ENCODE measurements at places on chromosomes 1 and 21.

- DNase-seq = no peak
Measured at GRCh38 chr1:208174731-208175507, 69.3 kb downstream of the PLXNA2 start.

DNA sequence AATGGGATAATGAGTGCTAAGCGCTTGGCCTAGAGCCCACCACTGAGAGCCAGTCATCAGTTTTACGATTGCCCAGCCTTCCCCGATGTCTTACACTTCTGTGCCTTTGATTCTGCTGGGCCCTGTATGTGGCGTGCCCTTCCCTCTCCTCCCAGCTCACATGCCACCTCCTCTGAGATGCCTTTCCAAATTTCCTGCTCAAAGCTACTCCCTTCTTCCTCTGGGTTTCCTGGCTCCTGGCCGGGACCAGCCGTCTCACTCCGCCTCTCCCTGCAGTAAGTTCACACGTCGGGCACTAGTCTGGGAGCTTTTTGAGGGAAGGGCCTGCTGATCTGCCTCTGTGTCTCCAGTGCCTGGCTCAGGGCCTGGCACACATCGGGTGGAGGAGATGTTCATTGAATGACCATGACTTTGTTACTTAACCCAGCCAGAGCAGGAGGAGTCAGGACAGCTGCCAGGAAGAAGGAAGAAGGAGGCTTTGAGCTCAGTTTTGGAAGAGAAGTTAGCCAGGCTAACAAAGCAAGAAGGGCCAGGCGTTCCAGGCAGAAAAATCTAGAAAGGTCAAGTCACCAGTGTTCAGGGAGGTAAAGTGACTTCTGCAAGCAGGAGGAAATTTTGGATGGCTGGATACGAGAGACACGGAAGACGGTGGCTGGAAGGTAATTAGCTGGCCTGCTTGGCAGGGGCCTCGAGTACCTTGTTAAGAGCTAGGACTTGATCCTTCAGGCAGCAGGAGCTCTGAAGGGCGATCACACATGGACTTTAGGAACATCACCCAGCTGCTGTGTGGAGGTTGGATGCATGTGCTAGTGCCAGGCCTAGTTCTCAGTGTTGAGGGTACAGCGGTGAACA, 63.6 kb downstream of the EPHB2 start:
- no peak for DNase-seq

DNA sequence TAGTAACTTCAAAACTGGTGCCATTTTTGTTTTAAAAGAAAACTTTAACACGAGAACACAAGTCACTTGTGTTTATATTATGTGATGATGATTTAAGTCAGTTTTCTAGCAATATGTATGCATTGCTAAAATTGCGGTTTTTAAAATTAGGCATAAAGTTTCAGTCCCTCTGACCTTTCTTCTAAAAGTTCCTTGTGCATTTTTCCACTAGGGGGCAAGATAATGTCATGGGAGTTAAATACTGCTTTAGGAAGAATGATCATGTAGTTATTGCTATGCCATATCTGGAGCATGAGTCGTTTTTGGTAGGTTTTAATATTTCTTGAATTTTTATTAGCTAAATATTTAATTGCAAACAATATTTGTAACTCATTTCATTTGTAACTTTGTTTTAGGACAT, 10.7 kb downstream of the CDC7 start:
- no peak for DNase-seq

GRCh38 chr1:116740746-116741145, 13.5 kb upstream of the CD2 start:
- DNase-seq = no peak

DNA sequence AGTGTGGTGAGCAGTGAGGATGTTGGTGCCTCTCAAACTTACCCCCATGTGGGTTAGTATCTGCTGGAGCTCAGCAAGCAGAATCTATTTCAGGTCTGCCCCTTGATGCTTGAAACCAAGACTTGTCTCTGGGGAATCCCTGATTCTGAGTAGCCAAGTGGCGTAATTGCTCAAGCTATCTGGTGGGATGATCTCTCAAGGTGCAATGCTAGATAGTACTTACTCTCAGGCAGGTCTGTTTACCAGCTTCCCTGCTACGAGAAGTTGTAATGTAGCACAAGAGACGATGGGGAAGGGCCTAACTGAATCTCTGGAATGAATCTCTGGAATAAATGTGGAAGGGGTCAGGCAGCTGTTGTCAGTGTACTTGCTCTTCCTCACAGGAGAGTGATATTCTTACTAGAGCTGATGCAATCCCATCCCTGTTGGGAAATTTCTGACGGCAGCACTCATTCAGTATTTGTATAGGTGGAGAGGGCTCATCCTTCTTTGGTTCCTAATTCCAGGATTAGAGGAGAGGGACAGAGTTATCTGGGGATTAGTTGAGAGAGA, 65.4 kb downstream of the MACF1 start:
- DNase-seq = no peak

DNA sequence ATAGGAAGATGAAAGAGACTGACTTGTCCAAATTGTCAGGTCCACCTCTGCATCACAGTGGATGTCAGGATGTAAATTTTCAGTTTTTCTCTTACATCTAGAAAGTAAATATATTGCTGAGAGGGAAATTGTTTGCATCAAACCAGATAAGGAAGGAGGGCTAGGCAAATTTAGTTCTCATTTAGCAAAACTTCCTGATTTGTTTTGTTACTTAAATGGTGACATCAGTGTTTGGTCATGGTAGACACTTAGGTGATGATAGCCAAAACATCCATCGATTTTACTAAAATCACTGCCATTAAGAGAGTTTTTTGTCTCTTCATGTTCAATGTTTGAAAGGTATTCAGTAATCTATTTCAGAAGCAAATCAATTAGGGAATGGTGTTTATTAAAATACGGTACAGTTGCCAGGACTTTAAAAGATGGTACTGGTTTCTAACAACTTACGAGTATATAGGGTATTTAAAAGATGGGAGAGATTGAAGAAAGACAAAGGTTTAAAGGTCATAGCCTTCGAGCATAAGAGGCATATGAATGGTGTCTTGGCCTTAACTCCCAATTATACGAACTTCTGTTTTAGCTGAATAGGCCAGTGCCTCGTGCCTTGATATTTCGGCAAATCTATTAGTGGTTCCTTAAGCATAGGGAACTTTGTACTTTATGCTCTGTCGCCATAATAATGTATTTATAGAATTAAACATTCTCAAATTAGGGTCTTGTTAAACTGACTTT, 3.0 kb downstream of the IER5 start:
- DNase-seq = no peak

Data from stimulated activated CD8-positive, alpha-beta memory T cell treated with anti-CD3 and anti-CD28 coated beads, Interleukin-12 subunit alpha, Interleukin-12 subunit beta, amount 100 ng/mL, for 1 hour (primary cell).